ENCODE measurements at places on chromosomes 7 and 10.

- no peak for DNase-seq
Measured at GRCh38 chr10:129936266-129936922, 27.7 kb downstream of the EBF3 start.

GRCh38 chr7:93194386-93194785 is 31.9 kb downstream of the HEPACAM2 start:
- no peak for DNase-seq

DNA sequence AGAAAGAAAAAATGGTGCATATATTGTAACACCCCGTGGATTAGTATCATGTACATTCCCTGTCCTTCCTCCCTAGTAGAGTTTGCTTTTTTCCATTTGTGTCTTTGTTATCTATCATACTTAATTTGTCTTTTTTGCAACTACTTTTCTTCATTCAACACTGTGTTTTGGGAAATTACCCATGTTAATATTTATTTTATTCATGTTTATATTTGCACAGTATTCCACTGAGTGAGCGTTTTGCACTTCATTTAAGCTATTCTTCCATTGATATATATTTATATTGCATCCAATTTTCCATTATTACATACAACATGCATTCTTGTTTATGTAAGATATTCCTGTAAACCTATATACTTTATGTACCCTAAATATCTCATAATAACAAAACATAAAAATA is 57.6 kb upstream of the FAM171A1 start:
- DNase-seq, result no peak

GRCh38 chr7:17994079-17994850 is 33.4 kb downstream of the PRPS1L1 start:
- DNase-seq, result no peak

DNA sequence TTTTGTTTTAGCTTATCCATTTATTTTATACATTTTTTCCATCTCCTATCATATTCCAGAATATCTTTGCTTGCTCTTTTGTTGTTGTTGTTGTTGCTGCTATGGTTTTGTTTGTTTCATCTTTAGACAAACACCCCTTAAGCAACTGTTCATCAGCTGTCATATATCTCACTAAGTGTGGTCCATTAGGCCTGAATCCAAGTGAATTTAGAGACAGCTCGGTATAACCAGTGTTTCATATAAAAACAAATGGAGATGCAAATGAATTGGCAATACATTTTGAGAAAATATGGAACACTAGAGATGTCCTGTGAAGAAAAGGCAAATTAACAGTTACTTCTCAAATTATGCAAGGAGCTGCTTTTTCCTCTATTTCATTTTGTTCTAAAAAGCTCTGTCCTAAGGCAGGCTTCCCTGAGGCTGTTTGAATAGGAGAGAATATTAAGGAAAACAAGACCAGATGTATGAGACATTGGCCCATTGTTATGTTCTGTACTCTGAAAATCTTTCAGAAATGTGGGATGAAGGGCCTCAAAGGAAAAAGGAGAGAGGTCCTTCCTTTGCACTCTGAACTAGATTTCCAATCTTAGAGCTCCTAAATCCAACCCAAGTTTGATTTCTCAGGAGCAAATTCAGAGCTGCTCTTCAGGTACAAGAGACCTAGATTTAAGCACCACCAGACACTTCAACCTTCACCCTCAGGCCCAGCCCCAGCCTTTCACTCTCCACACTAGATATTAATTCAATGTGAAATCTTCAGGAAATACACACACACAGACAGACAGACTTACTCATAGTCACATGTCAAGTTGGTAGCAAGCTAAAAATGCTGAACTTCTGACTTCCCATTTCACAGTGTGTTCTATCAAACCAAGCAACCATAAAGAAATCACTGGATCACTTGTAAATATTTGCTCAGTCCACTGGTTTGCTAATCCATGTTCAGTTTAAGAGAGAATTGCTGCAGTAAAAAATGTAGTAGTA is 5.4 kb downstream of the TFEC start:
- DNase-seq, result no peak

GRCh38 chr7:45082031-45082830 is 6.5 kb downstream of the NACAD start:
- DNase-seq, result no peak

DNA sequence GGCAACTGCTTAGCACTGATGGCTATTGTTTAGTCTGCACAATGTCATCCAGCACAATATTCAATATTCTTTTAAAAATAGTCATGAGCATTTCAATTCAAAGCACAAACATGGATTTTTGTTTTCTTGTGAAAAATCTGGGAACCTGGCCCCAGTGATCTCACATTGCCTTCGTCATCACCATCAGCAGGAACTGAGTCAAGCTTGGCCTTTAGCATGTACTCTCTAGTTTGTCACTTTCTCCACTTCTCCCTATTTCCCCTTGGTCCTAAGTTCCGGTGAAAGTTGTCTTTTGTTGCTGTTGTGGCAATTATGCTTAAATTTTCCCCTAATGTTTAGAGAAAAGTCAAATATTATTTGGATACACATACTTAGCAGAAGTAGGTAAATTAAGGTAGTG is 252.9 kb upstream of the SORCS1 start:
- DNase-seq, result no peak

All from activated CD4-positive, alpha-beta T cell treated with anti-CD3 and anti-CD28 coated beads for 1 hour (primary cell).